ENCODE measurements at places on chromosomes 12 and 14.

DNA sequence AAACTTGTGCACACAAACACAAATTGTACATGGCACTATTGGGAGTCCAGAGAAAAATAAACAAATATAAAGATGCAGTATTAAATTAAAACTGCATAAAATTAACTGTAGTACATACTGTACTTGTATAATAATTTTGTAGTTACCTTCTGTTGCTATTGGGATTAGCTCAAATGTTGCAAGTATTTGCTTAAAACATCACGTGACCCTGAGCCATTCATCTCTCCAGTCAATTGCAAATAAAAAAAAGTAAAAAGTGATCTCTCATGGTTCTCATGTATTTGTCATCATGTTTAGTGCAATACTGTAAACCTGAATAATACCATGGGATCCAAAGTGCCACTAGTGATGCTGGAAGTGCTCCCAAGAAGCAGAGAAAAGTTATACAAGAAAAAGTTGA, 88.1 kb upstream of the NAV3 start:
- DNase-seq, result no peak

DNA sequence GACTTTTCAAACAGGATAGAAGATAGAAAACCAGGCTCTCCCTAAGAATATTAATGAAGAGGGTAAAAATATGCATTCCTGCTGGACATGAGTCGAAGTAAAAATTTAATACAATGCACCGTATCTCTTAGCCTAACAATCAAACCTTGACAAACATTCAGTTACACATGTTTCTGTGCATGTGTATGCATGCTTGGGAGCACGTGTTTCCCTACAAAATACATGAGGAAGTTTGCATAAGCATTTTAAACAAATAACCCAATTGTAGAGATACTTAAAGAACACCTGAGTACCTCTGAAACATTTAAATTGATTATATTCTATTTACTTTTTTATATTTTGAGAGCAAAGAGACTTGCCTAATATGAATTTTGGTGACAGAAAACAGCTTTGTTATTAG, 1763.7 kb upstream of the SEL1L start:
- DNase-seq, result no peak

GRCh38 chr12:112838731-112839130, 47.2 kb downstream of the RPH3A start:
- peak; percentile 50 for DNase-seq

DNA sequence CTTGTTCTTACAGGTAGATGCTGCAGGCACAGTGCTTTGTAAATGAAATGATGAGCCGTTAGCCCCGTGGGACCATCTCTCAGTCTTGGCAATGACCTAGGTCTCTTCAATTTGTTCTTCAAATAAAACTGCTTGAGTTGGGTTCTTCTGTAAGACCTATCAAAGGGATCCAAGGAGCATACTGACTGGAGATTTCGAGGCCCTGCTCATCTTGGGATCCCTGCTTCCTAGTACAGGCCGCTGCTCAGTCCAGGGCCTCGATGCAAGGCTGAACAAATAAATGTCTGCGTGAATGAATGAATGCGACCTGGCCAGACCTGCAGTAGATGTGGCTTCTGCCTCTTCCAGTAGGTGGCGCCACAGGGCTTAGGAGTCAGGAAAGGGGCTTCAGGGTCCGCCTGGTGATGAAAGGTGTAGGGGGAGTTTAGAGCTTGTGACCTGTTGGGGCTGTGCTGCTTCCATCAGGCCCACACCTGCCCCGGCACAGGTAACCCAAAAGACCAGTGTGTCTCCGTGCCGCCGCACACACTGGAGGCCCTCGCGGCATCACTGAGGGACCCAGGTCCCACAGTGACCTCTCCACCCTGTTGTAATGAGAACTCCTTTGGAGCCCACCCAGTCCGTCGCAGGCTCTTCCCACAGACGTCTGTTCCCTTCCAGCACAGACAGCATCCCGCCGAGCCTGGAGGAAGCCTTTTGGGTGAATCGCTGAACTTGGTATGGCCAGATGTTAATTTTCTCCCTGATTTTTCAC, 4.4 kb downstream of the CACNA1C start:
- peak; percentile 95 for DNase-seq

GRCh38 chr12:1815814-1816729, 4.3 kb upstream of the LRTM2 start:
- no peak for DNase-seq

DNA sequence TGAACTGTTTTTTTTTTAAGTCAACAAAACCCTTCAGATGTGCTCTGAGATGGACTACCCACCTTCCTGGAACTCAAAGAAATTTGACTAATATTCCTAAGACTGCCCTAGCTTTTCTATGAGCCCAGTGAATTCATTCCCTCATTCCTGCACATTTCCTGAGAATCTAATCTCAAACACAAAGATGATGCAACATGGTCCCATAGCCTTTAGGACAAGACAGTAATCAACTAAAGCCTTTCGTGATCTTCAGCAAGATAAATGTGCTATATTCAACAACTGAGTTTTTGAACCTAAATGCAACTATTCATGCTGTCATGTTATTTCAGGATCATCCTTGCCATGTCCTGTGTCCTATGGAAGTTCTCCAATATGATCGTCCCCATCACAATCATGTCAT, 5.0 kb downstream of the SETD3 start:
- DNase-seq, result no peak

DNA sequence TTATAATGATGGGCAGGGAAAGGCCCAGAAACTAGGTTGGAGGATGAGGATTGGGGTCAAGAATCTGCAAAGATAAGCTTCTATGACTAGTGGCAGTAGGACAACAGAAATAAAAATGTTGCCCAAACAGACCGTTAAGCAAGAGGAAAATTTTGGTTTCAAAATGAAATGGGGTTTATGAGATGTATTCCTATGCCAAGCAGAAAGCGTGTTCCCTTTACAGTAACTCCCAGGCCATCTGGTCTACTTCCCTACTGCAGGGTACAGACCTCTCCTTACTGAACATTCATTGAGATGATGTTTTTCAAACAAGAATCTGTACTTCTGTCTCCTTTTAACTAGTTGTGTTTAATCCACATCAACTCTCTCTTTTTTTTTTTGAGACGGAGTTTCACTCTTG, 20.4 kb upstream of the TMEM229B start:
- no peak for DNase-seq

- DNase-seq, result no peak
Observed at GRCh38 chr12:56104815-56105608, 653 bp downstream of the PA2G4 start.

DNA sequence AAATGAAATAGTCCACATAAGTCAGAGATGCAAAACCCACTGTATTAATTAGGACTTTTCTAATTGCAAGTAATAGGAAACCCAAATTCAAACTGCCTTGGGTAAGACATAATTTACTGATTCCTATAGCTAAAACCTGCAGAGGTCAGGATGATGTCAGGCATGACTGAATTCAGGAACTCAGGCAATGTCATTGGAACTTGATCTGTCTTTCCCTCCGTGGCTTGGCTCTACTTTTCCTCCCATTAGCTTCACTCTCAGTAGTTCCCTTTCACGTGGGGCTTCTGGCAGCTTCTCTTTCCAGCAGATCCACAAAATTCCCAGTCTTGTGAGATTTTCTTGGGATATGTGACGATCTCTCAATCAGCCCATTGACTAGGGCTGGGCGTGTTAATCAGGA, 2.4 kb upstream of the JDP2 start:
- no peak for DNase-seq

- DNase-seq, result no peak
Observed at GRCh38 chr12:8504351-8504750, 9.0 kb upstream of the CLEC4D start.

DNA sequence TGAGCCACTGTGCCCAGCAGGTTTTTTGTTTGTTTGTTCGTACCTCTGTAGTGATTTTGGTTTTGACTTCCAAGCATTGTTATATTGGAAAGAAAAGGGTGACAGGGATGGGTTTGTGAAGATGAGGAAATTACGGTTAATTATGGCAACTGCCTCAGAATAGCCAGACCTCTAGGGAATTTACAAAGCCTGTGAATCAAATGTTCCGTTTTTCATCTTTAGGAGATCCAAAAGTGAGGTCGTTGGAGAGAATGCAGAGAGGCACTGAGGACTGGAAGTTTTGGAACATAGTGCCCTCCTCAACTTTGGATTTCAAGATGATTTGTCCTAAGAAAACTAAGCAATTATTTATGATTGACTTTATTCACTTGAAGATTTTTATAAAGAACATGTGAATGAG, 54.5 kb upstream of the EVL start:
- no peak for DNase-seq

- no peak for DNase-seq
Observed at GRCh38 chr12:19301688-19302087, 137.6 kb upstream of the AEBP2 start.

DNA sequence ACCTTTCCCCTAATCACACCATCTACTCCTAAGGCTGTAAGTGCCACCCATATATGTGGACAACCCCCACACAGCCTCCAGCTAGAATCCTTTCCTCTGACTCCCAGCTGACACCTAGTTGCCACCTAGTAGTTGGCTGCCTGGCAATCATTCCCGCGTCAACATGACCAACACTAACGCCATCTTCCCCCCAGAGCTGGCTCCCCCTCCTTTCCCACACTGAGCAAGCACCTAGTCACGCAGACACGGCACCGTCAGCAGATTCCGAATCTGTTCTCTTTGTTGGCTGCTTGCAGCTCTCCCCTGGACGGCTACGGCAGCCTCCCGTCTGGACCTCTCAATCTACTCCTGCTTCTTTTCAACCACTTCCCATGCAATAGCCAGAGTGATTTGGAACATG, 27.7 kb downstream of the UBR7 start:
- peak; percentile 75 for DNase-seq

DNA sequence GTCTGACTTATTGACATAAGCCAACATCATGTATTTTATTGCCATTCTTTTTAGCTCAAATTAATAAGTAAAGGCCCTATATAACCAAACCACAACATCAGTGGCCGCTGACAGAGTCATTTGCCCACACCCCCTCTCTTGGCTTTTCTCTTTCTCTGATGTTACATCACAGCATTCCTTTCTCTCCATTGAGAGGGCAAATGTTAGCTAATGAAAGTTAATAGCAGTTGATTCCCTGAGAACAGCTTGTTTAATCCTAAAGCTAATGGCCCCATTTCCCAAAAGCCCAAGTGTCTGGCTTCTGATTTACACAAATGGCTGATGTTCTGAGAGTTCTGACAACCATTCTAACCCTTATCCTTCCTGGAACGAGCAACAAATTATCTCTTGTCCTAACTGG, 308.8 kb downstream of the SNAPC1 start:
- DNase-seq, result peak; percentile 61

GRCh38 chr14:51041883-51042282, 53.0 kb downstream of the TRIM9 start:
- DNase-seq, result no peak

GRCh38 chr12:3947781-3948180, 74.6 kb upstream of the PARP11 start:
- no peak for DNase-seq

DNA sequence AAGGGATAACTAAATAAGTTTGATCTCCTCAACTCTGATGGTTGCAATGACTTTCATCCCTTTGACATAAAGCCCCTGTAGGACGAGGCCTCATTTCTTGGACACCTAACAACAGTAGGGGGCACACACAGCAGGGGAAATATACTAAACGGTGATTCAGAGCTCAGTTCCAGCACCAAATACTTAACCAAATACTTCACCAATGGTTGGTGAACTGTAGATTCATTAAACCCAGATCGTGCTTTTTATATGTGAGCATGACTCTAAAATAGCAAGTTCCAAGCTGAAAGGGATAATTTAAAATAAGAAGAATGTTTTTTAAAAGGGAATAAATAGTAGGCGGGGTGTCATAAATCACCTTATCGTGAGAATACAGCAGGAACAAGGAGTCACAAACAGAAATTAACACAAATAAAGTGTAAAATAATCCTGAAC, 53.2 kb downstream of the ATG2B start:
- DNase-seq, result no peak

- DNase-seq, result no peak
Observed at GRCh38 chr12:38056701-38057689, 259.6 kb upstream of the ALG10B start.

GRCh38 chr12:50088577-50089335, 3.6 kb downstream of the SMARCD1 start:
- DNase-seq, result peak; percentile 85

- DNase-seq, result peak; percentile 100
Observed at GRCh38 chr12:96219700-96220206, 25.6 kb downstream of the ELK3 start.

DNA sequence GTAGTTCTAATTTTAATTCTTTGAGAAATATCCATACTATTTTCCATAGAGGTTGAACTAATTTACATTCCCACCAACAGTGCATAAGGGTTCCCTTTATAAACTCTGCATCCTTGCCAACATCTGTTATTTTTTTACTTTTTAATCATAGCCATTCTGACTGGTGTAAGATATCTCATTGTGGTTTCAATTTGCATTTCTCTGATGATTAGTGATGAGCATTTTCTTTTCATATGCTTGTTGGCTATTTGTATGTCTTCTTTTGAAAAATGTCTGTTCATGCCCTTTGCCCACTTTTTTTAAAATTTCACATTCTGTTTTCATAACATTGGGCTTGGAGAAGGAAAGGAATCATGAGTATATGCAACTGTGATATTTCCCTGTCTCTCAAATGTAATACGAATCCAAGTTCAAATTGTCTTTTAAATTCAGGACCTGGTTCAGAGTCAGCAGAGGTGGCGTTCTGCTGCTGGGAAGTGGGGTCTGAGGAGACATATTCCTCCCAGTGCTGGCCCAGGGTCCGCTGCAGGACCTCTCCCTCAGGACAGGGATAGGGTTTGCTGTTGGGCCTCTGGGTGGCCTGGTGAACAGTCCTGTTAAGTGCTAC, 81.2 kb upstream of the ETV6 start:
- no peak for DNase-seq

DNA sequence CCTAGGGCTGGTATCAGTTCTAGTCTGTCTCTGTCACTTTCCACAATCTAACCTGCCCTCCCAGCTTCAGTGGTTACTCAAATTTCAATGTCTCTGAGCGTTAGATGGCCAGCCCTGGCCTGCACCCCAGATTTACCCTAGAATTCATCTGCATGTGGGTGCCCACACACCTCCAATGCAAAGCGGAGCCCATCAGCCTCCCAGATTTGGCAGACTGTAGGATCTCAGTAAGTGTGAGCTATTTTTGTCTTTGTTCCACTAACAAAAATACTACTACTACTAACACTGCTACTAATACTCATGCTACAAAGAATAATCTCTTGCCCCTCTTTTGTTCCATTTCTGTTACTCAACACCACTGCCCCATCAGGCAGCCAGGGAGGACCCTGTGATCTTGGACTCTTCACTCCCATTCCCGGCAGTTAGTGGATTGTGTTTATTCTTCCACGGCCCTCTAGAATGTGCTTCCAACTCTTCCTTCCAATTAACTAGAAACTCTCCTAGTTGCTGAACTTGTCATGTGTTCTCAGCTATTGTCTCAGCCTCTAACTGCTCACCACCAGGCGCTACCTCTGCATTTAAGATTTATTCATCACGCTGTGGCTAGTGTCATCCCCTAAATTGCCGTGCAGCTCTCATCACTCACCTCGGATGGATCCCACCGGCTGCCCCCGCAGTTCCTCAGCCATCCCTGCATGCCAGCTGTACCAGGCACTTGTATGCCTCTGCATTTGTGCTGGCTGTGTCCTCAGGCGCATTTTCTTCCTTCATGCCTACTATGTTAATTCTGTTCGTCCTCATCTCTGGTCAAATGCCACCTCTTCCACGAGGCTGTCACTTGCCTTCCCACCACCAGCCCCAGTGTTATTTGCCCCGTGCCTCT, 150.6 kb upstream of the HIF1A start:
- peak; percentile 40 for DNase-seq

GRCh38 chr12:32549675-32550079, 129.4 kb upstream of the DNM1L start:
- DNase-seq, result peak; percentile 71

GRCh38 chr12:38282886-38283285, 33.7 kb upstream of the ALG10B start:
- no peak for DNase-seq

- DNase-seq, result no peak
Observed at GRCh38 chr14:82422230-82422629, 888.6 kb upstream of the SEL1L start.

Measured in islet precursor cell (in vitro differentiated cells).